ENCODE measurements at places on chromosomes 7 and 10.
A peak's percentile ranks its signal among the peaks of the same experiment; 100 is the strongest.

GRCh38 chr10:57593983-57594573 is 673.6 kb downstream of the IPMK start:
- DNase-seq = no peak

DNA sequence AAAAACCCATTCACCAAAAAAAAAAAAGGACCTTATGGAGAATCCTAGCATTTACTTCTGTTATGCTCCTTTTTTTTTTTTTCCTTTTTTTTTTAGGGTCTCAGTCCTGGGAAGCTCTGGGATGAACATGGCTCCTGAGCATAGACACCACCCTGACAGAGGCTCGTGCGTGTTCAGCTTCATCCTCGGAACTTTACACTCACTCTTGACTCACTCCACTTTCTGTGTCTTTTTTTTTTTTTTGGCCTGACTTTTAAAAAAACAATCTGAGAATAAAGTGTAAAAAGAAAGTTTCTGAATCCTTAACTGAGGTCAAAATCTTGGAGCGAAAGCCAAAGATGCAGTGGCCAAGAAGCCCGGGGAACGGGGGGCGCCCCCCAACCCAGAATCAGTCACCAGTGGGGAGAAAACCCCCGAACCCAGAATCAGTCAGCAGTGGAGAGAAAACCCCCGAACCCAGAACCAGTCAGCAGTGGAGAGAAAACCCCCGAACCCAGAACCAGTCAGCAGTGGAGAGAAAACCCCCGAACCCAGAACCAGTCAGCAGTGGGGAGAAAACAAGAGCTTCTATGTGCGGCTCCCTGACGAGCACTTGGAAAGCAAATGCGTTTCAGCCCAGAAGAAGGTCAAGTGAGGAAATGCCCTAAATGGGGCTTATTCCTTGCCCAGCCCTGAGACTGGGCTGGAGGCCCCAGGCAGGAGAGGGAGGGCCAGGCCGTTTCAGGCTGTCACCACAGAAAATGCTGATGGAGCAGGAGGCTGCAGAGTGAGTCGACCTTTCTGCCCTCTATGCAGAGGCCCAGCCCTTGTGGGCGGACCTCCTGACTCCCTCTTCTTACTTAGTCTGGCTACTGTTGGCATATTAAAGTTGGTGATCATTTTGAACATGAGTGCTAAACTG is 19.0 kb upstream of the PFKP start:
- no peak for DNase-seq

GRCh38 chr7:51080216-51080615 is 236.4 kb downstream of the COBL start:
- DNase-seq = no peak

GRCh38 chr7:47914717-47915615 is 33.3 kb downstream of the PKD1L1 start:
- no peak for DNase-seq

GRCh38 chr7:5322621-5323410 is 40.1 kb downstream of the SLC29A4 start:
- no peak for DNase-seq

GRCh38 chr10:58158806-58159205 is 108.9 kb downstream of the IPMK start:
- DNase-seq = no peak

DNA sequence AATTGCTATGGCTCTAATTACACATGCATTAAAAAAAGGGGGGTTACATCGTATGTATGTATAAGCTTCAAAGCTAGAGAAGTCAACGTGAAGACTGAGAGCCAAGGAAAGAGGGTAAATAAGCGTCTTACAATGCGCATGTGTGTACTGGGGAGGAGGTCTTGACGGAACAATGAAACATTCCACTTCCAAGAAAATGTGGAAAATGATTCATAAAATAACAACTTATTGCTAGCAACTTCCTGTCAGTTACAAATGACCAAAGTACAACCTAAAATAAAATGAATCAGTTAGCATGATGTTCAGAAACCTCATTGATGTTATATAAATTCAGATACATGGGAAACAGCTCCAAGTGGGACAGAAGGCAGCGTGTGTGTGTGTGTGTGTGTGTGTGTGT is 104.1 kb upstream of the RHEB start:
- DNase-seq = no peak

- no peak for DNase-seq
Observed at GRCh38 chr7:30231271-30231670, 53.1 kb upstream of the ZNRF2 start.

DNA sequence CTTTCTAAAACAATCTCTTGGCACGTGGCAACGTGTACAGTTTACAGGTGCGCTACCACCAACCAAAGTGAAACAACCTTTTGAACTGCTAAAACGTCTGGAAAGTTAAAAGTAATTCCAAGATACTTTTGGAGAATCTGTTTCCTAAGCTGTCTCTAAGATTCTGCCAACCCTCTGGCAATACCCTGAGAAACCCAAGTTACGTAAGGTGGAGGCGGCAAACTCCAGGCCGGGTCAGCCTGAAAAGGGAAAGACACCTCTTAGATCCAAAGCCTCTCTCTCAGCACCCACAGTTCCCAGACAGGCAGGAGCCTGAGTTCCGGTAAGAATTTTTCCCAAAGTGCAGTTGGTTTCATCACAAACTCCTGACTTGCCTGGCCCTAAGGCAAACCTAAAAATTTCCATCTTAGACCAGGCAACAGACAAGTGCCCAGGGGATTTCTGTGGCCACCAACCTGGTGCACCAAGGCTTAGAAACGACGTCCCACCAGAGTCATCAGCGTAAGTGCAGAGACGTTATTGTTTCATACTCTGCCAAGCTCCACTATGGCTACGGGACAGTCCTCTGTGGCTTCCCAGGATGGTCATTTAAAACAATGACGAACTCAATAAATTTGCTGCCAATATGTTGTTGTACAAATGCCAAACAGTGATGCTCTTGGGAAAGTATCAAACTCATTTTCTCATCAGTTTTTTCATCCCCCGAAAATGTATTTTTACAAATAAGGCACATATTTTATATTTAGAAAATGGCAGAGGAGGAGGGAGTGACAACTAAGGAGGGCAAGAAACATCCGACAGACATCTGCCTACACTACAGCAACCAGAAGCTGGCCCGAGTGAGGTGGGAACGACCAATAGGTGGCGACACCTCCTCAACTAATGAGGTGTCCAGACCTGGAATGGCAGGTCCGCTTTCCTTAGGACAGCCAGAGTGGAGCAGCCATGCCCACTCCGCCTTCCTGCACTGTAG is 205.8 kb upstream of the FRMD4A start:
- peak; percentile 32 for DNase-seq

DNA sequence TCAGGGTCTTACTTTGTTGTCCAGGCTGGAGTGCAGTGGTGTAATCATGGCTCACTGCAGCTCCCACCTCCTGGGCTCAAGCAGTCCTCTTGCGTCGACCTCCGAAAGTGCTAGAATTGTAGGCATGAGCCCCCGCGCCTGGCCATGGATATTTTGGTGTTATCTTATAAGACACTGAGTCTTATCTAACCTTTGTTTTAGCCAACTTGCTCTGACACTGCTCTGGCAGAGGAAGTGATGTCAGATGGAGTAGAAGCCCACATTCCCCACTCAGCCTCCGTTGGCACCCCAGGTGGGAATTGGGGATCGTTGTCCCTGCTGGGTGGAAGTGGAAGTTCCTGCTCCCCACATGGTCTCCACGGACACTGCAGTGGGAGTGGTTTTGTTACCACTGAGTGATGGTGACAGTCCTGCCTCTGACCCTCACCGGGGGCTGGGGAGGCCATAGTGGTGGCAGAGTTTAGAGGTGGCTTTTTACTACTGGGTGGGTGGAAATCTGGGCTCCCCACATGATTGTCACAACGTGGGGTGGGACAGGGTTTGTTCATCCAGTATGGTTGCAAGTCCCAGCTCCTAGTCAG is 98.9 kb downstream of the ANKRD61 start:
- DNase-seq = no peak

DNA sequence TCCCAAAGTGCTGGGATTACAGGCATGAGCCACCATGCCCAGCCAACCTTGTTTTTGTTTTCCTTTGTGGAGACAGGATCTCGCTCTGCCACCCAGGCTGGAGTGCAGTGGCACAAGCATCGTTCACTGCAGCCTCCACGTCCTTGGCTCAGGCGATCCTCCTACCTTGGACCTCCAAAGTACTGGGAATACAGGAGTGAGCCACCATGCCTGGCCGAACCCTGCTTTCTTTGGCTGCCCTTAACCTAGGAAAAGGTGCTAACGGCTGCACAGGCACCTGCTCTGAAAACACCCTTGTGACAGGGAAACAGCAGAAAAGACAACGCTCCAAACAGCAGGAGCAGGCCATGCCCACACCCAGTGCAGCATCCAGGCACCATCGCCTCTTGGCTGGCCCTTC is 71.9 kb downstream of the OAT start:
- DNase-seq = no peak

- no peak for DNase-seq
Observed at GRCh38 chr7:84535580-84536270, 341.1 kb upstream of the SEMA3A start.

GRCh38 chr10:127922675-127923366 is 15.9 kb downstream of the PTPRE start:
- no peak for DNase-seq

DNA sequence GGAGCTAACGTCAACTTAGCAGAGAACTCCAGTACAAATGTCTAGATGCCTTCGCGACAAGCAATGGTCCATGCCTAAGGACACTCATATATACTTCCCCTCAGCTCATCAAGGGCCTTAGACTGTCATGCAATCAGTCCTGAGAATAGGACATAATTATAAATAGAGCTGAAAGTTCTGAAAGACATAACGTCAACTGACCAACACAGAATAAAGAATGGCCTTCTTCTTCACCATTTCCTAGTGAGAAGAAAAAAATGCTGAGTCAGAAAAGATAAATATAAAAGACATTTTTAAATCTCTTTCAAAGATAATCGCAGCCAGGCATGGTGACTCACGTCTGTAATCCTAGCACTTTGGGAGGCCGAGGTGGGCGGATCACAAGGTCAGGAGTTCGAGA is 83.2 kb downstream of the ARMH3 start:
- no peak for DNase-seq

GRCh38 chr7:44111761-44112160 is 7.6 kb downstream of the AEBP1 start:
- DNase-seq = no peak

DNA sequence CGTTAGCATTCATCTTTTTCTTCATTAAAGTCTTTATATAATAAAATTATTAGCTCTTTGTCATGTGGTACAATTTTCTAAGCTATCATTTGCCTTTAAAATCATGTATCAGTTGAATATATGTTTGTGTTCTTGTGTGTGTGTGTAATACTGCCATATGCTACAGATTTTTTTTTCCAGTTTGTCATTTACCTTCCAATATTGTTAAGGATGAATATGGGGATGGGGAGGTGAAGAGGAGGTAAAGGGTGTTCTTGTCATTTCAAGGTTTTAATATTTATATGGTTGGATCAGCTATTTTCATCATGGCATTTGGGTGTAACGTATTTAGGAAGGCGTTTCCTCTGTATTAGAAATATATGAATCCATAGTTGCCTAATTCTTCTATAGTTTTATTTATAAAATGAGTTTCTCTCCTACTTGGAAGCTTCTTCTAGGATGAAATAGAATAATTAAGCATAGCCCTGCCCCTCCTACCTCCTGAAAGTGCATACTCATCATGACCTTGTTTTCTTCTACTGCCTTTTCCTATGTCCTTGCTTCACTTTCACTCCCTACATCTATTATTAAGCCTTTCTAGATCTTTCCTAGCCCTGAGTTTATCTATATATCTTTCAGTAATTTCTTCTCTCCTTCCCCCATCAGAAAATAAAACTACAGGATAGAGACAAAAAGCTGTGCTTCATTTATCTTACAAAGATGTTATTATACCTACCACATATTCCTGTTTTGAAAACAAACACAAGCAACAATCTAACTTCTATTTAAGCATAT is 25.1 kb downstream of the RAB18 start:
- no peak for DNase-seq
